H1 (cell line): ENCODE measurements at places on chromosomes 6 and 20.

- no peak for DNase-seq
Measured at GRCh38 chr6:36402481-36402880, 15.0 kb upstream of the ETV7 start.

GRCh38 chr20:7708112-7708511 is 232.1 kb downstream of the HAO1 start:
- no peak for DNase-seq

DNA sequence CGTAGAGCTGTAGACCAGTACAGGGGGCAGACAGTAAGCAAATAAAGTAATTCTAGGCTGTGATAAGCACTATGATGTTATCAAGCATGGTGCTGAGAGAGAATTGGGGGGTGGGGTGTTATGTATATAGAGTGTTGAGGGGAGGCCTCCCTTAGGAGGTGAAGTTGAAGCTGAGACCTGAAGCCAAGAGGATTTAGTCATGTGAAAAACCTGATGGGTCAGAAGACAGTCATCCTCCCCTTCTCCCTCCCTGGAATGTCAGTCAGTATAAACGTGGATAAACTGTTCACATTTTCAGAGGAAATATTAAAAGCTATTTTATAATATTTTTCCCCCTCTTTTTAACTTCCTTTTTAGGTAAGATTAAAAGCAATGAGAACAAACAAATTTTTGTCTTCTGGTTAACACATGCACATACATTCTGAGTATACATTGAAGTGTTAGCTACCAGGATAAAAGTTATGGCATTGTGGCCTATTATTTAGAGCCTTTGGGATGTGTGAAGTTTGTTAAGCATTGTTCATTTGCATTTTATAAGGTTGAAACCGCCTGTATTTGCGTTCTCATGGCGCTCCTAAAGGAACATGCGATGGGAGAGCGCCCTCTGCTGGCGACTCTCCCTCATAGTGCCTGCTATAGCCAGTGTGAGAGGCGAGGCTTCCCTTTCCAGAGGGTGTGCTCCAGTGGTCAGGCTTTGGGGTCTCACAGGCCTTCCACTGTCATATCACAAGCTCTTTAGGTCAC is 35.4 kb upstream of the MAPK13 start:
- peak; percentile 86 for DNase-seq

DNA sequence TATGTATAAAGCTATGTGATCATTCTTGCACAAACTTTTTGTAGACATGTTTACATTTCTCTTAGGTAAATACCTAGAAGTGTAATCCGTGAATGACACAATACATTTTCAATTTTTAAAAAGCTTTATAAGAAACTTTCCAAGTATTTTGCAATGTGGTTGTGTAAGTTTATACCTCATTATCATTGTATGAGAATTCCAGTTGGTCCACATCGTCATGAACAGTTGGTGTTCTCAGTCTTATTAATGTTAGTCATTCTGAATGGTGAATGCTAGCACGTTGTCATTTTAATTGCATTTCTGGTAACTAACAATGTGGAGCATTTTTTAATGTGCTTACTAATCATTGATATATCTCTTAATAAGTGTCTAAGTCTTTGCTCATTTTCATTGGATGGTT is 116.5 kb upstream of the F13A1 start:
- DNase-seq: no peak
